Pulmonary artery endothelial cell (primary cell): ENCODE measurements at places on chromosomes 7 and 10.

GRCh38 chr10:72564596-72564995, 61.3 kb downstream of the MICU1 start:
- no peak for DNase-seq

DNA sequence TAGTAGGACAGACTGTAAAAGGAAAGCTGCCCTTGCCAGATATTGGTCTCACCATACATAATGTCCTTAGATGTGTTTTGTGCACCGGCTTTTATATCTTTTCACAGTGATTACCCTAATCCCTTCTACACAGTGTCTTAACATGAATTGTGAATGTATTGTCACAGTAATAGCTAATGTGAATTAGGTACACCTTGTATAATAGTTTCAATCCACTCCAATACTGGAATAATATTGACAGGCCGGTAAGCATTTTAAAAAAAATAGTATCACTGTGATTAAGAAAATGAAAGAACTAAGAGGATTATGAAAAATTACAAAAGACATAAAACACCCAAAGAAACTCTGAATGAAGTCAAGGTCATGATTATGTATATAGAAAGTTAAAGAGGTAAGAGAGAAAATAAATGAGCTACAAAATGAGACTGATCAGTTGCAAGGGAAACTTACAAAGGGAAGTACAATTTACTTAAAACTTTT, 420.9 kb downstream of the PLXDC2 start:
- no peak for DNase-seq

- DNase-seq = no peak
These were observed 32.3 kb downstream of the RASGEF1A start for GRCh38 chr10:43234471-43235041.

GRCh38 chr10:13712837-13713581, 126.2 kb downstream of the PRPF18 start:
- peak; percentile 91 for DNase-seq

- DNase-seq = no peak
These were observed 8.1 kb downstream of the CRYGN start for GRCh38 chr7:151431768-151432311.

- DNase-seq = no peak
These were observed 34.8 kb downstream of the VOPP1 start for GRCh38 chr7:55537458-55537990.

DNA sequence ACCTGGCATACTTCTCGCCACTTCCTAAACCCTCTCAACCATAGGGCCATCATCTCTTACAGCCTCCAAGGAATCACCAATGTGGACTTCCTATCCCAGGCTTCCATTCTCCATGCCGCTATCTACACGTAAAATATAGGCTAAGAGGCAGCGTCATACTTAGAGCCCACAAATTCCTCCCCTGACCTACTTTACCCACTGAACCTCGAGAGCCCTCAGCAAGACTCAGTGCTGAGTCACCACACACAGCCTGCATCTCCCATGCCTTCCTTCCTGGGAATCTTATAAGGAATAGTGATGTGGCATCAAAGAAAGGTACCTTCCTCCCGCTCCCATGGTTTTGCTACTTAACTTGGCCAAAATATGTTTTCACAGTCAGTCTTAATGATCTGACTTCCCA, 435.6 kb upstream of the NFE2L3 start:
- DNase-seq = no peak

- no peak for DNase-seq
These were observed 72.5 kb downstream of the C10orf90 start for GRCh38 chr10:126598009-126598408.

GRCh38 chr7:44973610-44974401, 5.0 kb downstream of the MYO1G start:
- no peak for DNase-seq

DNA sequence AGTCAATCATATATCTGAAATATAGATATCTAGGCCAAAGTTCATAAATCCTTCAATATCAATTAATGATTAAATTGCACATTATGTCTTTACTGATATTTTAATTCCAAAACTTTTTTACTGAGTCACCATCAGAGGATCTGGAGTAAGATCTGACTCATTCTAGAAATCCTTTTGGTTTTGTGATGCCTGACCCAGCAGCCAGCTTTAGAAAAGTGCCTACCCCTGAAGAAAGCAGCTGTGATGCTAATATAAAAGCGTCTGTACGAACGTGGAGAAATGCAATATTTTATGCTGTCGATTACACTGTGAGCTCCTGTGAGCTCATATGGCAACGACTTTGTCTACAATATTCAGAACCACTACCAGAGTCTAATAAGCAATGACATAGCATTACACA, 142.5 kb upstream of the LRRTM3 start:
- no peak for DNase-seq

- DNase-seq = no peak
These were observed 203.2 kb downstream of the DNAJB6 start for GRCh38 chr7:157540020-157540419.

- no peak for DNase-seq
These were observed 26.3 kb upstream of the PPIF start for GRCh38 chr10:79320820-79321493.

DNA sequence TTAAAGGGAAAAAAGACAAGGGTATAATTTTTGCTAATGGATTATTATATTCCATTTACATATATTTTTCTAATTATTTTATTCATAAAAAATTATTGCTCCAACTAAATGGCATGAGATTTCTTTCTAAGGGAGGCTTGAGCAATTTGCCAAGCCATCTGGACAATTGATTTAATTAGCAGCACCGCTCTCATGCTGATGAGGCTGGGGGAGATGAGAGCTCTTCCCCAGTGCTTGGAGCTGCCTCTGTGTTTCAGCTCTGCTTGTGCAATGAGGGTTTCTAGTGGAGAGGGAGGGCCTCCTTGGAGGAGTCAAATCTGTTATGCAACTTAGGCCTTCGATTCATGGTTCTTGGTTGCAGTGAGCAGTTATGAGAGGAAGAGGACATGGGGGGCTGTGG, 574.3 kb downstream of the TCERG1L start:
- DNase-seq = no peak

GRCh38 chr10:15585303-15585715, 134.4 kb downstream of the ITGA8 start:
- peak; percentile 29 for DNase-seq

GRCh38 chr10:114720685-114721278, 62.7 kb upstream of the ABLIM1 start:
- no peak for DNase-seq

DNA sequence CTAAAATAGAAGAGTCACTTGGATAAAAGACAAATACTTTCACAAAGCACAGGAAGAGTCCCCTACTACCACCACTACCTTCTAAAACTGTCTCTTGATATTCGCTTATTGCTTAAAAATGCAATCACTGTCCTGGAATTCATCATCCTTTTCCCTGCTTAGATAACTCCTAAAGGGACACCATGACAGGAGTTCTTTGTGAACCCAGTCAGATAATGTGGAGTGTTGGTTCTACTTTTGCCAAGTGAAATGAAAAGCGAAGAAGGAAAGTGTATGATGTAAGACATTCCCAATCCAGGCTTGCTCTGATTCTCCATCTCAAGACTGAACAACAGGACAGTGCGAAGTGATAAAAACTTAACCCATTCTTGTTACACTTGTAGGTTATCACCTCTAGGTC, 103.0 kb downstream of the MTERF1 start:
- no peak for DNase-seq

DNA sequence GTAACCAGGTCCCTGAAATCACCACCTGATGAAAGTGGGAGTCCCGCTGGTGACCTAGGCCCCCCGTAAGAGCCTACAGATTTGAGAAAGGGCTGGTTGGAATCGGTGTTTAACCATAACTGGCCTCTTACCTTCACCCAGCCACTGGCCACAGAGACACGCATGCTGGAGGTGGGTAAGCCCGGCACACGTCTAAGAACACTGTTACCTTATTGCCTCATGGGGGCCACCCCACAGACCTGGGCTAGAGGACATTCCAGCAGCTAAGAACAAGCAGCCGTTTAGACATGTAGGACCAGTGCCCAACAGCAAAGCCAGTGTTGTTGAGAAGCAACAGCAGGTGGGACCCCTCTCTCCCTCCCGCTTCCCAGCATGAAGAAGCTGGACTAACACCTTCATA, 2.5 kb upstream of the GDF2 start:
- no peak for DNase-seq

- no peak for DNase-seq
These were observed 72.3 kb upstream of the GATAD1 start for GRCh38 chr7:92375013-92375412.

GRCh38 chr7:130297628-130298543, 4.9 kb downstream of the CPA4 start:
- DNase-seq = no peak

- DNase-seq = no peak
These were observed 11.7 kb downstream of the VSIR start for GRCh38 chr10:71761541-71762113.

DNA sequence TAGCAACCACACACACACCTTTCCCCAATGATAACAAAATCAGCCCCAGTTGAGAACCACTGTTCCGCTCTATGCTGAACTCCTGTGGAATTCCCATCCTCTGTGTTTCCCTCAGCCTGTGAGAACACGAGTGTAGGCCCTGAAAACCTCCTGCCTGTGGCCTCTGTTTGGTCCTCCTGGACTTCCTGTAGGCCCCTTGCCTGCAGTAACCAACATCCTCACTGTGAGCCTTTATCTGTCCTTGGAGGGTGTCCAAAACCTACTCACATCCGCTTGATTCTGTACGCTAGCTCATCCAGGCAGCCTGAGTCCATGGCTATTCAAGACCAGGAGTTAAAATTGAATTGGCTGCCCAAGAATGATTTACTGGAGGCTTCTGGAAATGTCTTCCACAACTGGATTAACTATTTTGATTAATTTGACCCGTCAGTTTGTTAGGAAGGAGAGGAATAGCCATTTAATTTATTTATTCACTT, 149.8 kb downstream of the AKR1D1 start:
- no peak for DNase-seq

- DNase-seq = no peak
These were observed 583.5 kb upstream of the SEMA3D start for GRCh38 chr7:85770332-85770731.

GRCh38 chr7:3668743-3669142, 367.7 kb downstream of the SDK1 start:
- DNase-seq = no peak

DNA sequence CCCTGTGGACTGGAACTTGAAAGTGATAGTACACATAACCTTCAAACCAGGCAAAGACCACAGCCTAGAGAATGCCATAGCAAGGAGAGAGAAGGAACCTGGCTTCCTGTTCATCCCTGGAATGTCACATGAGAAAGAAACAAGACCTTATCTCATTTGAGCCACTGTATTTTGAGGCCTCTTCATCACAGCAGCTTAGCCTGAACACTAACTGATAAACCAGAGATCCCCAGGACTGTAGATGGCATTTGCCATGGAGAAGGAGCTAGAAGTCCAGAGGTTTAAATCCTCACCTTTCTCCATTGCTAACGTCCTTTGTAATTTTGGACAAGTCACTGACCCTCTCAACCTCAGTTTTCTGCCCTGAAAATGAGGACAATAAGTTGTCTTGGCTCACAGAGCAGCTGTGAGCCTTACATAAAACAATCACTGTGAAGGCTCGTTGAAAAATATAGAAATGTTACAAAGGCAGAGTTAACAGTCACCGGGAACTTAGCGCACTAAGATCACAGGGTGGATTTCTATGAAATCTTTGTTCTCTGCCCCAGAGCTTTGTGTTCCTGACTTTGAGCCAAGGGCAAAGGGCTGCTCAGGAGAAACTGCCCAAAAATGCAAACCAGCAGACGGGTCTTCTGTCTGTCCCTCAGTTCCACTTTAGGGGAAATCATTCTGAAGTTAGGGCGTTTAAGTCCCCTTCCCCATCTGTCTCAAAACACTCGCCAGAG, 197.0 kb downstream of the USP6NL start:
- DNase-seq = no peak

- DNase-seq = no peak
These were observed 152.0 kb downstream of the PLXNA4 start for GRCh38 chr7:132424277-132424676.

- DNase-seq = no peak
These were observed 97.7 kb upstream of the KIF5B start for GRCh38 chr10:32153931-32154330.

GRCh38 chr10:93245779-93246178, 172.1 kb downstream of the CYP26A1 start:
- DNase-seq = no peak

- DNase-seq = peak; percentile 2
These were observed 25.5 kb upstream of the FAM221A start for GRCh38 chr7:23654508-23654907.

- DNase-seq = no peak
These were observed 37.0 kb upstream of the CCSER2 start for GRCh38 chr10:84291384-84291783.

GRCh38 chr7:79570903-79571302, 117.4 kb upstream of the MAGI2 start:
- no peak for DNase-seq

- no peak for DNase-seq
These were observed 845.7 kb upstream of the POT1 start for GRCh38 chr7:125775317-125775716.

GRCh38 chr7:1500064-1500807, 4.0 kb downstream of the INTS1 start:
- DNase-seq = no peak

- no peak for DNase-seq
These were observed 337.0 kb upstream of the GALNT17 start for GRCh38 chr7:70794962-70795361.

GRCh38 chr10:132477398-132478340, 59.9 kb upstream of the INPP5A start:
- no peak for DNase-seq

DNA sequence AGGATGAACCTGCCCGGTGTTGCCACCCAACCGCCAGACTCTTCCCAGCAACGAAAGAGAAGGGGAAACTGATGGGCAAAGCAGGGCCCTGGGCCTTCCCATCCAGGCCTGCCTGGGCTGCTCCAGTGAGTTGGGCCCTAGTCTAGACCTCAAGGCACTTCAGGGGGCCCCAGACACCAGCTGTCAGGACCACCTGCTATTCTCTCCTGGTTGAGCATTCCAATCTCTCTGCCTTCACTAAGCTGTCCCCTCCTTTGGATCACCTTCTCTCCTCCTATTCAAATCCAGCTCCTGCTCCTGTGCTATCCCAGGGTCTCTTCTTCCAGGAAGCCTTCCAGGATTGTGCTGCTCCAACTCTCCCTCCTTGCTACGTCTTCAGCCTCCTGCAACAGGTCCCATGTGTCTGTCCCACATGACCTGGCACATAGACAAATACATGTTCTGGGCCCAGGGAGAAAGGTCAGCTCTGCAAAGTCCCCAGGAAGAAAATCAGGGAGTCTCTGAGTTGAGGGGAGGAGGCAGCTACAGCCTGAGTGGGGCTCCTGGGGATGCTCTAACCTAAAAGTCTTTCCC, 3.1 kb downstream of the STX1A start:
- DNase-seq = no peak
